ENCODE measurements at places on chromosomes 2 and 18.

DNA sequence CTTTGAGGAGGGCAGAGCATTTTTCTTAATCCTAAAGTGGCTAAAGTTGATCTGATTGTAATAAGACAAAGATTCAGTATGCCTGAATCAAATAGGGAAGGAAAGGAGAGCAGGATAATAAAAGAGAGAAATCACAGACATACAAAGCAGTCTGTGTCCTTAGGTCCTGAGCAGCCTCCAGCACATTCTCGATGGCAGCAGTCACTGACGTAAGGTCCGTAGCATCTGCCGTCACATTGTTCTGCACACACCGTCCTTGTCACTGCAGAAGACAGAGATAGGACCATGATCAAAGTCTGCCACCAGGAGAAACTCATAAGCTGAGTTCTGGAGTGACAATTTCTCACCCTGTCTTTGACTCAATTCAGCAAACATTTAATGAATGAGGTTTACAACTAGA is 813.7 kb downstream of the ERBB4 start:
- no peak for DNase-seq

- no peak for DNase-seq
Observed at GRCh38 chr2:151916632-151917031, 88.4 kb upstream of the ARL5A start.

DNA sequence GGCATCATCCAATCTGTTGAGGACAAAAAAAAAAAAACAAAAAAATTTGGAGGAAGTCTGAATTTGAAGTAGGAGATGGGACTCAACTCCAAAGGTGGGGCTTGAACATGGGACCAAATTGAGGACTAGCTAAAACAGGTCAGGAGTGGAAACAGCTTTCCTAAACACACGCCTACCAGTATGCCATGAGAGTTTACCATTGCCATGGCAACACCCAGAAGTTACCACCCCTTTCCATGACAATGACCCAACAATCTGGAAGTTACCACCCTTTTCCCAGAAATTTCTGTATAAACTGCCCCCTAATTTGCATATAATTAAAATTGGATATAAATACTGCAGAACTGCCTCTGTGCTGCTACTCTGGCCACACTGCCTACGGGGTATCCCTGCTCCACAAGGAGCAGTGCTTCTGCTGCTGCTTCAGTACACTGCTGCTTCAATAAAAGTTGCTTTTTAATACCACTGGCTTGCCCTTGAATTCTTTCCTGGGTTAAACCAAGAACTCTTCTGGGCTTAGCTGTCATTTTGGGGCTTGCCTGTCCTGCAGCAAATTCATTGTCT is 73.3 kb upstream of the FSIP2 start:
- no peak for DNase-seq

GRCh38 chr2:230869914-230870543 is 5.3 kb downstream of the ITM2C start:
- no peak for DNase-seq

- no peak for DNase-seq
Observed at GRCh38 chr2:28602751-28603639, 107.1 kb downstream of the PLB1 start.

- DNase-seq = no peak
Observed at GRCh38 chr2:172168917-172169346, 66.2 kb upstream of the DLX2 start.

DNA sequence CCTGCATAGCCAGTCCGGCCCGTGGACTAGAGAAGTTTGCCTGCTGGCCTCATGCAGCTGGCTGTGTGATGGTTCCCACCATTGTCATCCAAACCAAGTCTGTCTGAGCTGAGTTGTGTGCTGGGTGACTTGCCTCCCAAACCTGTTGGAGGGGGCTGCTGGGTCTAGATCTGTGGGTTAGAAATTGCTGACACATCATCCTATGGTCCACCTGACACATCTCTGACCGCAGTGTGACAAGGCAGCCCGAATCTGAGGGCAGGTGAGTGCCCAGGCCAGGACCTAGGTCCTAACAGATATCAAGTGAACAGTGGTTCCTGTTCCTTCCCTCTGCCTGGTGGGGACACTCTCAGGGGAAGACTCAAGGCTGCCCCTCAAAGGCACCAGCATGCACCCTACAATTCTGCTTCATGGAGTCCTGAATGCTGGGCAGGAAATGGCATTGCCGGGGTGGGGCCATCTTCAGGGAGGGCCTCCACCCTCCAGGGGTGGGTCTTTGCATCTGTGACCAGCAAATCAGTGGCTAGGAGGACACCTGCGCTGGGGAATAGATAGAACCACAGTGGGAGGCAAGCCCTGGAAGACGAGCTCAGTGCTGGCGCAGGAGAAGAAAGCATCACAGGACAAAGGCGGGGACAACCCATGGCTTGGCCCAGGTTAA is 117.9 kb upstream of the ID2 start:
- DNase-seq = no peak

- no peak for DNase-seq
Observed at GRCh38 chr2:71451705-71452104, 1.7 kb upstream of the DYSF start.

GRCh38 chr2:239388236-239389151 is 12.3 kb downstream of the HDAC4 start:
- DNase-seq = no peak

GRCh38 chr2:159317392-159318088 is 31.0 kb upstream of the WDSUB1 start:
- no peak for DNase-seq

DNA sequence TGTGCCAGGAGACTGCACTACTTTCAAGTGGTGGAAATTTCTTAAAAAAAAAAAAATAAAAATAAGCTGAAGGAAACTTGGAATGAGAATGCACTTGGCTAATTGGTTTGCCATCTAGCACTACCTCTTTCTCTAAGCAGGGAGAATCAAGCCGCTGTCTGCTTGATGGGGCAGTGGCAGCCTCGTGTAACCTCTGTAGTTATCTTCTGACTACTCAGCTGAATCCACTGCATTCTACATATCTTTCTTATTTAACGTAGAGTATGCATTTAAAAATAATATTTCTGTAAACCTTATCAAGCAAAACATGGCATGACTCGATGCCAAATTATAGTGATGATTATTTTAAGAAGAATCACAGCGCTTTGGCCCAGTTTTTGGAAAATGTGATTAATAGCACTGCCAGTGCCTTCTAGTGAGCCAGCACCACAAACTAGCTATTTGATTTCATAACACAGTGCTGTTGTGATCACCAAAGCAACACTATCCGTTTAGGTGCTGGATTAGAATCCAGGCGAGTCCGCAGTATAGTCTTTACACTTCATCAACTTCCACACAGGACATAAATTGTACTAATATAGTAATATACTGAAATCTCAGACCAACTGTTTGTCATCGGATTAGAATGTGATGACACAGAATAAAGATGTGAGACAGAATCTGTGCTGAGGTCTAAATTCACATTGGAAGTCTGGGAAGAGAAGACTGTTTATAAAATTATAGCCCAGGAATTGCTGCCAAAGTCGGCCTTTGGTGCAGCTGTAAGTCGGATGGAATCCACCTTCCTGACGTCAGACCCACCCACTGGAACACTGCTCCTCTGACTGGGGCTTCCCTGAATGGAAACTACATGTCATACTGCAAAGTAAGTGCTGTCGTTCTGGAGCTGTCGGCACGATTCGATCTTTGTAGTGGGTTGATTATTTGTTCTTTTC is 136.5 kb upstream of the ETAA1 start:
- no peak for DNase-seq

DNA sequence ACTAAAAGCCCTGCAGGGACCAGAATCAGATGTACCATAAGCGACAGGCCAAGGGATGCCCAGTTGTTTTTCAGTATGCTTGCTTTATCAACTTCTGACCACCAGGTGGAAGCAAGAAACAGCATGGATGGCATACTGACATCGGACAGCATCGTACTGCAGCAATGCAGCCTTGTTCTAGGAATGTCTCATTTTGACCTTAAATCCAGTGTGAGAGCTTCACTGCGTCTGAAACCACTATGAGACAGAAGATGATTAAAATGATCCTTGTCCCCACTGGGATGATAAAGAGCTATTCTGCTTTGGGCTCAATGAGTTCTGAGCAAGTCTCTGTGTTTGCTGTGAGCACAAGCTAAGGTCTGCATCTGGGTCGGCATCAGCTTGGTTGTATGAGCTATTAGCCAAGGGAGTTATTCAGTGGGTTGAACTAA is 54.3 kb downstream of the CDK15 start:
- no peak for DNase-seq

DNA sequence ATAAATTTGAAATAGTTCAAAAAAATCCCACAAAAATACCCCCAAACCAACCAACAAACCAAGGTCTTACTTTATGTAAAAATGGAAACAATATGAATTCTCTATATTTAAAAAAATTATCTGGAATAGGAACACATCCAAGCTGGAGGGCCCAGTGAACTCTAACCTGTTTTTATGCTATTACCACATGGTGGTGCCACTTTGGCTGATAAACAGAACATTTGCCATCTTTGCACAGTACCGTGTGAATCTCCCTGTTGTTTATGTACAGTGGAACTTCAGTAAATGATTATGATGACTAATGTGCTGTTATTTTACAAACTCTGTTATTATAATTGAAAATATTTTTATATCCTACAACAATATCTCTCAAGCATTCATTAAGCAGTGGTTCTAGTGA is 145.3 kb upstream of the SMAD7 start:
- DNase-seq = no peak

GRCh38 chr18:78603102-78603983 is 376.3 kb upstream of the SALL3 start:
- DNase-seq = no peak

DNA sequence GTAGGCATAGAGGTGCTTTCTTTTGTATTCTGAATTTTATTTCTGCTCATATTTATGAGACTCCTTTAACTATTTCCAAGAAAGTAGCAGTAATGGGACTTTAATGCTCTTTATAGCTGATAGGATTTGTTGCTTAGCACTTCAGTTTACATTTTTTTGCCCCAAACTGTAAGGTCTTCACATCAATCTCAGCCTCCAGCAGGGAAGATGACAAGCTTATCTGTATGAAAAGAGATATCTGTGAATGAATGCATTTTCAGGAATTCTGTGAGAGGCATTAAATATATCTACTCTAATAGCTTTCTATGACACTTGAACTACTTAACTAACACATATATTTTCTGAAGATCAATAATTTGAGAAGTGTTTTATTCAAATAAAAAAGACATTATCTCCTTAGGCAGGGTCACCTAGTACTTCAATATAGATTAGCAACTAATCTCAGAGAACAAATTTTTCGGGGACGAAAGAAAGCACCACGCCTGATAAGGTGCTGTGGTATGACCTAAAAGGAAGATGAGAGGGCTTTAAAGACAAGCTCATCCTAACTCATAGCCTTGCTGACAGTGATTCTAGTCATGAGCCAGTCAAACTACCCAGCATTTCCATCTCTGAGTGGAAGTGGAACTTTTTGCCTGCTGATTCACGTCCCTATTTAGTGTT is 766.1 kb upstream of the CNTNAP5 start:
- DNase-seq = no peak

Data from NCI-H1436 treated with DMSO at 0.1 percent for 48 hours (cell line).